ENCODE measurements at places on chromosomes 12 and 14. TPM values are rescaled to one million over a fixed set of nuclear protein-coding genes. Genes with fewer than 3 reads are reported as not detected.
A peak's percentile ranks its signal among the peaks of the same experiment; 100 is the strongest.

The PLCZ1 gene
- not detected for total RNA-seq

GRCh38 chr12:87807086-87807485 lies 222.1 kb downstream of the C12orf50 start:
- no peak for DNase-seq
- H3K4me1 ChIP-seq = peaks cover 1% of the 10 kb centered on the region
- H3K27ac ChIP-seq = no peak overlapping the region
- H3K27me3 ChIP-seq = no peaks in the 10 kb centered on the region

The TAPBPL gene
- 15.3 TPM for total RNA-seq

The ADGRD1 gene
- total RNA-seq = 7.6 TPM

DNA sequence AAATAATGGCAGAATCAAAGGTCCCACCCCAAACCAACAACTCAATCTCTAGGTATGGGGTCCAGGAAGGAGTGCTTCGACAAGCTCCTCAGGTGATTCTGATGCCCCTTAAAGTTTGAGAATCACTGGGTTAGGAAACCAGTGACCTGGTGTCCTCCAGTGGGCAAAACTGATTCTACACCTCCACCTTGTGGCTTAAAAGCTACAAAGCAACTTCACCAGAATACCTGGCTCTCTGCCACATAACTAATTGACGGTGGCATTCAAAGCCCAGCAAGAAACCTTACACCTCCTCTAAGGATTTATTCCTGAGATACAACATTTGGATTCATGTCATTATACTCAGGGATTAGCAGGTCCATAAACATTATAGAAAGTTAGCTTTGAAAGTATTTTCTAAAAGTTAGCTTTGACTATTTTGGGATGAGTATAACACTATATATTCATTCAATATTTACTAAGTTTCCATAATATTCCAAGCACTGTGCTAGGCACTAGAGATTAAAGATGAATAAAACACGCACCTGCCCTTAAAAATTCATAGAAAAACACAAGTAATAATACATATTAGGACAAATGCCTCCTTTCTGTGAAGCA lies 45.4 kb downstream of the DCAF5 start:
- no peaks in the 10 kb centered on the region for H3K36me3 ChIP-seq
- no peak overlapping the region for H3K4me3 ChIP-seq
- H3K4me1 ChIP-seq = no peaks in the 10 kb centered on the region
- no peaks in the 10 kb centered on the region for H3K27me3 ChIP-seq
- H3K27ac ChIP-seq = no peak overlapping the region

GRCh38 chr12:57370696-57371095 lies 60.1 kb downstream of the R3HDM2 start:
- H3K4me1 ChIP-seq = peaks cover 4% of the 10 kb centered on the region
- no peak overlapping the region for H3K4me3 ChIP-seq
- H3K36me3 ChIP-seq = no peaks in the 10 kb centered on the region
- DNase-seq = no peak

The NXPH4 gene
- total RNA-seq = not detected

DNA sequence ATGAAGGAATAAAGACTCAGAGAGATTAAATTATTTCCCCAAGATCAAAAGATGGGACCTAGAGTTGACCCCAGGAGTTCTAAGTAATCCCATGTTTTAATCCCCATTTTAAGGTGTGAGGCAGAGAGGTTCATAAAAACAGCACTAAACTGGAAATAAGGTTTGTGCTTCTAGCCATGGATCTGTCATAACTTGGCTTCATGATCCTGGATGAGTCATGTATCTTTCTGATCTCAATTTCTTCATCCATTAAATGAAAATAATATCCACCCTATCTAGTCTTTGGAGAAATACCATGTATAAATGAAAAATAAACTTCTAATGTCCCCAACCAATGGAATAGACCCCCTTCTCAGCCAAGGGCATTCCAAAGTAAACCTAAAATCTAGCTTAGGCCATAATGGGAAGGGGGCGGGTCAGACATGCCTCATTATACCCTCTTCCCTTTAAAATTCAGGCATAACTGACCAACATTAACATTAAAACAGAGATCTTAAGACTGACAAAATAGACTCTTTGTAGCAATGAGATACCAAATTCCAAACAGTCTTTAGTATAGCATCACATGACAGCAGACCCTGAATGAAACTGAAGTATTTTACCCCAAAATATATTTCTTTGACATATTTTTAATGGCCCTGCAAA lies 47.8 kb downstream of the SLC41A2 start:
- no peak overlapping the region for H3K4me3 ChIP-seq
- no peak overlapping the region for H3K27ac ChIP-seq
- no peaks in the 10 kb centered on the region for H3K36me3 ChIP-seq
- no peak for DNase-seq
- no peaks in the 10 kb centered on the region for H3K27me3 ChIP-seq

GRCh38 chr14:91927191-91927590 lies 20.3 kb downstream of the FBLN5 start:
- H3K4me1 ChIP-seq = peaks cover 13% of the 10 kb centered on the region
- H3K4me3 ChIP-seq = no peak overlapping the region
- no peaks in the 10 kb centered on the region for H3K36me3 ChIP-seq
- no peak overlapping the region for H3K27ac ChIP-seq

GRCh38 chr12:30268041-30268440 lies 427.6 kb downstream of the IPO8 start:
- no peaks in the 10 kb centered on the region for H3K27me3 ChIP-seq
- H3K36me3 ChIP-seq = no peaks in the 10 kb centered on the region
- no peak overlapping the region for H3K4me3 ChIP-seq
- H3K27ac ChIP-seq = no peak overlapping the region
- DNase-seq = no peak

DNA sequence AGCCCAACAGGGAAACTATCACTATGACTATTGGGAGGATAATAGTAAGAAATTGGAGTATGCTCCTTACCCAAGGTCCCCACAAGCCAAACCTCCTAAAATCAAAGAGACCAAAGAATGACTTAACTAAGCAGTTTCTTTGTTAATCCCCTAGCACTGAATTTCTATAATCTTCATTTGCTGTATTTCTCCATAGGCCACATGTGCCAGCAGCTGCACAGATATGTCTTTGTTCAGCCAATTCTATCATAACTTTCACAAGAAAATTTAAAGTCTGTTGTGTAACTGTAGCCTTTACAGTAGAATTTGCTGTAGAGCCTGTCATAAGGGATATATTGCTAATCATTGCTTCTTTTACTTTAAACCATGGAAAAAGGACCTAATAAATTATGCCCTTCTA lies 104.0 kb downstream of the RIN3 start:
- no peak overlapping the region for H3K4me3 ChIP-seq
- no peak for DNase-seq
- H3K36me3 ChIP-seq = no peaks in the 10 kb centered on the region
- no peaks in the 10 kb centered on the region for H3K4me1 ChIP-seq

The BEST3 gene
- total RNA-seq = not detected

- H3K27ac ChIP-seq = no peak overlapping the region
- H3K4me3 ChIP-seq = no peak overlapping the region
- H3K4me1 ChIP-seq = no peaks in the 10 kb centered on the region
- DNase-seq = peak; percentile 24
Measured at GRCh38 chr12:113479590-113480335, 8.1 kb upstream of the LHX5 start.

DNA sequence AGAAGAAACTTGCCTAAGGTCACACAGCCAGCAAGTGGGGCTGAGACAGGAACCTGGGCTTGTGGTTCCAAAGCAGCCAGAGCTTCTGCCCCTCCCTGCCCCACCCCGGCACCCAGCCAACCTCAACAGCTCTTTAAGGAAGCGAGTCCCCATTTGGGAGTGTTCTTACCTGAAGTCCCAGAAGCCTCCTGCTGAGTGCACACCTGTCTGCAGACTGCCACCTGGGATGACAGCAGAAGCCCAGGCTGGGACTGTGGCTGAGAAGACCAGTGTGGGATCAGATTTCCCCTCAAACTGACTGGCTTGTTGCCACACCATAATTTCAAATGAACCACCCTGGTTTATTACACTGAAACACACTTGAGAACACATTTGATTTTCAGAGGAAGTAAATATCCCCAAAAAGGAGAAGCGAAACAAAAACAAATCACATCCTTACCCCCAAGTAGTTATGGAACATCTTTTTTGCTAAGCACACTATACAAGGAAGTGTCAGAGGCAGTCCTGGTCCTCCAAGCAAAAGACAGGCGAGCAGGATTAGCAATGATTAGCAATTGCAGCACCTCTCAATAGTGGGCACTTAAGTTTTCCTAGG lies 6.3 kb upstream of the RIN3 start:
- H3K4me3 ChIP-seq = no peak overlapping the region
- no peak for DNase-seq
- no peaks in the 10 kb centered on the region for H3K4me1 ChIP-seq

The SELPLG gene
- total RNA-seq = 8.4 TPM

- H3K36me3 ChIP-seq = no peaks in the 10 kb centered on the region
- peaks cover 16% of the 10 kb centered on the region for H3K4me1 ChIP-seq
- H3K27ac ChIP-seq = peak overlapping the region; percentile 100
- no peaks in the 10 kb centered on the region for H3K27me3 ChIP-seq
- peak overlapping the region; percentile 73 for H3K4me3 ChIP-seq
Measured at GRCh38 chr12:106248312-106248845, 559 bp upstream of the CKAP4 start.

GRCh38 chr12:6093764-6094163 lies 30.7 kb downstream of the VWF start:
- no peaks in the 10 kb centered on the region for H3K27me3 ChIP-seq
- H3K27ac ChIP-seq = no peak overlapping the region
- DNase-seq = no peak

DNA sequence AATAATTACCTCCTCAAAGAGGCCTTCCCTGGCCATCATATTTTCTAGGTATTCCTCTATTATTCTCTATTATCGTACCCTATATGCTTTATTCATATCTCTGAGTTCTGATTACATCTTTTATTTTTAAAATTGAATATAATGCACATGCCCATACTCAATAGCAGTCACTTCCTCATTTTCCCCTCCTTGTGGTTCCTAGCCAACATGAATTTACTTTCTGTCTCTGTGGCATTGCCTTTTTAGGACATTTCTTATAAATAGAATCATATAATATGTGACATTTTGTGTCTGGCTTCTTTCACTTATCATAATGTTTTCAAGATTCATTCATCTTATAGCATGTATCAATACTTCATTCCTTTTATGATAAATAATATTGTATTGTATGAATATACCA lies 74.4 kb upstream of the TRHDE start:
- no peak overlapping the region for H3K4me3 ChIP-seq
- H3K27ac ChIP-seq = no peak overlapping the region
- no peaks in the 10 kb centered on the region for H3K27me3 ChIP-seq
- H3K36me3 ChIP-seq = no peaks in the 10 kb centered on the region
- DNase-seq = no peak
- H3K4me1 ChIP-seq = no peaks in the 10 kb centered on the region

The GPR137C gene
- 0.67 TPM for total RNA-seq

The TMEM132C gene
- total RNA-seq = 19.2 TPM

The LTA4H gene
- total RNA-seq = 143 TPM

The KRT6C gene
- total RNA-seq = not detected

- no peak for DNase-seq
- no peaks in the 10 kb centered on the region for H3K4me1 ChIP-seq
Measured at GRCh38 chr12:103326190-103326589, 169.6 kb downstream of the C12orf42 start.

The KRT8 gene
- 47.2 TPM for total RNA-seq

The GPR68 gene
- 0.32 TPM for total RNA-seq

DNA sequence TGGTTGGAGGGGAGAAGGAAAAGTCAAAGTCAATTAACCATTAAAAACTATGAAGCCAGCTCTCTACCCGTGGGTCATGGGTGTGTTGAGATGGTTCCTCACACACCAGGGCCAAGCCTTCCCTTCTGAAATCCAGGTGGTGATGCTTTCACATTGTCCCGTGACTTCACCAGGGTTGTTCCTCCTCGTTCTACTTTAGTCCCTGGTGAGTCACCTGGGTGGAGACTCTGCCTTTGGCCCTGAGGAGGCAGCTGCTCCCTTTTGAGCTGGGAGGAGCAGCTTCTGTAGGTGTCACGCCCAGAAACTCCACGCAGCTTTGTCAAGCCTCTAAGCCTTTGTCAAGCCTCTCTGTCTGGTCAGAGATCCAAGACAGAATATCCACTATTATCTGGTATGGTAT lies 348.3 kb downstream of the BMP4 start:
- no peak overlapping the region for H3K27ac ChIP-seq
- H3K36me3 ChIP-seq = no peaks in the 10 kb centered on the region
- no peaks in the 10 kb centered on the region for H3K4me1 ChIP-seq
- H3K4me3 ChIP-seq = no peak overlapping the region
- H3K27me3 ChIP-seq = no peaks in the 10 kb centered on the region
- DNase-seq = no peak

GRCh38 chr12:132711080-132711843 lies 620 bp downstream of the PGAM5 start:
- H3K27me3 ChIP-seq = no peaks in the 10 kb centered on the region
- no peak overlapping the region for H3K27ac ChIP-seq
- peak overlapping the region; percentile 65 for H3K4me3 ChIP-seq
- DNase-seq = peak; percentile 40
- H3K36me3 ChIP-seq = no peaks in the 10 kb centered on the region

The TGM1 gene
- 8.0 TPM for total RNA-seq

DNA sequence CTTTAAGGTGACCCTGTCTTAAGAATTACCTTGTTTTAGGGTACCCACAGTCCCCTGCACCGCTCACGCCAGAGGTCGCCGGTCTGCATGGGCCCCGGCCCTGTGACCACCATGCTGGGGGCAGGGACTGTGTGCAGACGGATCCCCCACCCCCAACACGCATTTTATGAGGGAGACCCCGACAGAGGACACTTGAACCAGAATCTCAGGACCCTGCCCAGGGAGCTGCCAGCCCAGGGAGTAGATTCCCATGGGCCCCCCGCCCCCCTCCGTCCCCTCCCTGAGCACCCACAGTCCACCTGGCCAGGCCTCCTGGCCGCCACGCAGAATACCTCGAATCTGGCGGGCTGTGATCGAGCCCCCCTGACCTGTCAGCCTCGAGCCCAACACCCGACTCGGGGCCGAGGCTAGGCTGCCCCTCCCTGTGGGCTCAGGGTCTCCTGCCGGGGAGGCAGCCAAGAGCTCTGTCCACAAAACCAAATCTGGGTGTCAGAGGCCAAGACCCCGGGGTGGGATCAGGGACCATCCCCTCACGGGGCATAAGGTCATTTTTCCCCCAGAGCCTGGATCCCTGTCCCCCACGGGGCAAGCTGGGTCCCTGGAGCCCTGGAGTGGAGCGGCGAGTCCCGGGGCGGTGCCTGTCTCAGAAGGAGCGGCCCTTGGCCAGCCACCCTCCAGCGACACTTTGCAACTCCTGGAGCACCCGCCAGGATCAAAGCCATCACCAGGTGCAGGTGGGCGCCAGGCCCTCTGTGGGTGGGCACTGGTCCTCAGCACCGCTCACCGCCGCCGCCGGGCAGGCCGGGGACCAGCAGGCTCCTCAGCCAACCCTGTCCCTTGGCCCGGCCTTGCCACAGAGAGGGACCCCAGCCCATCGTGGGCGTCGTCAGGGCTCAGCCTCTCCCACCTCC lies 155.8 kb upstream of the PKP2 start:
- H3K36me3 ChIP-seq = no peaks in the 10 kb centered on the region
- H3K27ac ChIP-seq = no peak overlapping the region
- H3K27me3 ChIP-seq = no peaks in the 10 kb centered on the region
- H3K4me1 ChIP-seq = no peaks in the 10 kb centered on the region
- no peak overlapping the region for H3K4me3 ChIP-seq
